ENCODE measurements at places on chromosomes 13 and 19. TPM values are rescaled to one million over a fixed set of nuclear protein-coding genes. Genes with fewer than 3 reads are reported as not detected.

DNA sequence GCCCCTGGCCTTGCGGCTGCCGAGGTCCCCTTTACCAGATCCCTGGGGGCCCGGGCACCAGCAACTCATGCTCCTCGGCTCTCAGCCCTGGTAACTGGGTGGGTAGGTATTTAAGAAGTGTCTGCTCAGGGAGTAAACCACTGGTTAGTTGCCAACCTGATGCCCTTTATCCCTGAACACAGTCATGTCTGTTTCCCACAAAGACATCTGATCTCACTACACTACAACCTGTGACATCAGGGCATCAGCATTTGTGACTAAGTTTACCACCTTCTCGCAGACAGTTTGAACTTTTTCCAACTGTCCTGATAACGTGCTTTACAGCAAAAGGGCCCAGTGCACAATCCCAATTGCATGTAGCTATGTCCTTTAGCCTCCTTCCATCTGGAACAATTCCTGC lies 22.0 kb downstream of the GGACT start:
- no peak overlapping the region for H3K4me3 ChIP-seq
- H3K27me3 ChIP-seq = no peaks in the 10 kb centered on the region
- H3K4me1 ChIP-seq = no peaks in the 10 kb centered on the region
- no peak for DNase-seq

The ATP1A3 gene
- 0.97 TPM for total RNA-seq

The PROZ gene
- total RNA-seq = not detected

The ZNF91 gene
- 26.5 TPM for total RNA-seq

GRCh38 chr19:31296741-31297390 lies 52.4 kb downstream of the TSHZ3 start:
- no peaks in the 10 kb centered on the region for H3K27me3 ChIP-seq
- no peaks in the 10 kb centered on the region for H3K36me3 ChIP-seq
- no peaks in the 10 kb centered on the region for H3K4me1 ChIP-seq
- no peak for DNase-seq
- no peak overlapping the region for H3K4me3 ChIP-seq

- DNase-seq = peak; percentile 60
- H3K4me1 ChIP-seq = peaks cover 12% of the 10 kb centered on the region
- H3K4me3 ChIP-seq = peak within 1 kb of the TSS; percentile 93
- H3K36me3 ChIP-seq = peaks cover 50% of the 10 kb centered on the region
- no peaks in the 10 kb centered on the region for H3K27me3 ChIP-seq
Measured at GRCh38 chr19:35268536-35269437, at the start of gene USF2. Gene USF2, plus strand, starts transcription at chr19:35268962. Its CDS starts 140 bp downstream, at chr19:35269102.

The MRPS12 gene
- 93.5 TPM for total RNA-seq

DNA sequence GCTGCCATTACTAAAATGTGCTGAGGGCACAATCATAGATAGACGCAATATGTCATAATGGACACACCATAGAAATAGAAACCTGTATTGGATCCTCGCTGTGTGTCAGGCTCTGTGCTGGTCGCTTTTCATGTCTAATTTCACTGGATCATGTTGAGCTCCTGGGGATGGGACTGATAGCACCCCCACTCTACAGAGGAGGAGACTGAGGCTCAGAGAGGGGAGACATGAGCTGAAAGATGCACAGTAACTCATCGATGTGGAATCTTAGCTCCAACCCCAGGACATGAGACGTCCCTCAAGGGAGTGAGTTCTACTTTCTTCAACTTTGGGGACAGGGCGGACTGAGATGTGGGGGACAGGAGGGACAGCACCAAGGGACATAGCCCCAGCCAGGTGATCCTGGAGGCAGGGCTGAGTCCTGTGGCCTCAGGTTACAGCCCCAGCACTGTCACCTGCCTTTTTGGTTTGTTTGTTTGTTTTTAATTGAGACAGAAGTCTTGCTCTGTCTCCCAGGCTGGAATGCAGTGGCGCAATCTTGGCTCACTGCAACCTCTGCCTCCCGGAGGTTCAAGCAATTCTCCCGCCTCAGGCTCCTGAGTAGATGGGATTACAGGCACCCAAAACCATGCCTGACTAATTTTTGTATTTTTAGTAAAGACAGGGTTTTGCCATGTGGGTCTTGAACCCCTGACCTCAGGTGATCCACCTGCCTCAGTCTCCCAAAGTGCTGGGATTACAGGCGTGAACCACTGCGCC lies 6.6 kb upstream of the GIPC1 start:
- H3K36me3 ChIP-seq = no peaks in the 10 kb centered on the region
- H3K27me3 ChIP-seq = peaks cover 4% of the 10 kb centered on the region
- no peak overlapping the region for H3K4me3 ChIP-seq
- no peak for DNase-seq
- H3K4me1 ChIP-seq = peaks cover 17% of the 10 kb centered on the region

- peaks cover 20% of the 10 kb centered on the region for H3K36me3 ChIP-seq
- H3K27me3 ChIP-seq = no peaks in the 10 kb centered on the region
- H3K27ac ChIP-seq = peak overlapping the region; percentile 94
- peak; percentile 66 for DNase-seq
- peaks cover 60% of the 10 kb centered on the region for H3K4me1 ChIP-seq
Measured at GRCh38 chr19:19459707-19460251, 54.3 kb downstream of the GATAD2A start.

GRCh38 chr19:33630880-33631608 lies 9.3 kb downstream of the CHST8 start:
- H3K4me1 ChIP-seq = no peaks in the 10 kb centered on the region
- H3K27ac ChIP-seq = no peak overlapping the region
- DNase-seq = no peak
- peaks cover 1% of the 10 kb centered on the region for H3K27me3 ChIP-seq

DNA sequence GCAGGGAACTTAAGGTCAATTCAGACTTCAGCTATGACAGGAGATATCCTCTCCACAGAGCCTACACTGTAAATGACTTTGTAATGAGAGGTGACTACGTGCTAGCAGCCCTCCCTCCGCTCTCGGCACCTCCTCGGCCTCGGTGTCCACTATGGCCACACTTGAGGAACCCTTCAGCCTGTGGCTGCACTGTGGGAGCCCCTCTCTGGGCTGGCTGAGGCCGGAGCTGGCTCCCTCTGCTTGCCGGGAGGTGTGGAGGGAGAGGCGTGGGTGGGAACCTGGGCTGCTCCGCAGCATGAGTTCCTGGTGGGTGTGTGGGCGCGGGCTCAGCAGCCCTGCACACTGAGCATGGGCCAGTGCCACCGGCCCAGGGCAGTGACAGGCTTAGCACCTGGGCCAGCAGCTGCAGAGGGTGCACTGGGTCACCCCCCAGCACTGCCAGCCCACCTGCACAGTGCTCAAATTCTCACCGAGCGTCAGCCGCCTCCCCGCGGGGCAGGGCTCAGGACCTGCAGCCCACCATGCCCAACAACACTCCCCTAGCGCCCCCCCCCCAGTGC lies 137.6 kb upstream of the SPACA7 start:
- H3K36me3 ChIP-seq = no peaks in the 10 kb centered on the region
- no peaks in the 10 kb centered on the region for H3K27me3 ChIP-seq
- H3K4me1 ChIP-seq = no peaks in the 10 kb centered on the region
- DNase-seq = no peak

The GZMM gene
- total RNA-seq = 31.8 TPM

DNA sequence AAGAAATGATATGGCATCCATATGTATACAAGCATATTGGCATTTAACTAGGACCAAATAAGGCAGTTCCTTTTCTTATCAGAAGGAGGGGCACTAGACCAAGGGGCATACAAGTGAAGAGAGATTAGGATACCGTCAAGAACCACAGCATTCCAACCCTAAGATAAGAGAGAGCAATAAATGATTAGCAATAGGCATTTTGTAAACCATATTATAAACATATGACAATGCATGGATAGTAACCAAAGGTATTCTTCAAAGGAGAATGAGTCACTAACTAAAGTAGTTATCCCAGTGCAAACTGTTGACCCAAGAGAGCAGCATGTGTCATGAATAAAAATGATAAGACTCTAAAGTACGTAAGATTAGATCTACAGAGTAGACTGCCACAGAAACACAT lies 500.9 kb upstream of the HTR2A start:
- no peak for DNase-seq
- no peak overlapping the region for H3K4me3 ChIP-seq
- H3K27ac ChIP-seq = no peak overlapping the region

GRCh38 chr13:99996381-99996973 lies 14.9 kb downstream of the ZIC2 start:
- H3K4me1 ChIP-seq = peaks cover 14% of the 10 kb centered on the region
- H3K4me3 ChIP-seq = no peak overlapping the region
- H3K27me3 ChIP-seq = peaks cover 71% of the 10 kb centered on the region
- H3K36me3 ChIP-seq = peaks cover 3% of the 10 kb centered on the region

DNA sequence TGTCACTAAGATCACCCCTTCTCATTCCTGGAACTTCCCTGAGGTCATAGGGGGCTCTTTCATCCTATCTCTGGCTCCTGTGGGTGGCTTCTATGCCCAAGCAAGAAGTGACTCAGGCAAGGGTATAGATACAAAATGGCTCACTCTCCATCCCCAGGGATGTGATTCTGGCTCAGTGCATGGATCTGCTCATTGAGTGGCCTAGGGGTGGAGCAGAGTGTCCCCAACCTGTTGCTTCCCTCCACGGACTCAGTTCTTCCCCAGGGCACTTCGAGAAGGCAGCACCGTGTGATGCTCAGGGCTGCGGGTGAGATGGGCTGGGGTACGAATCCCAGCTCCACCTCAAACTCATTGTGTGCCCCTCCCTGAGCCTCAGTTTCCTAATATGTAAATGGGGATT lies 136.4 kb downstream of the PTPRS start:
- H3K36me3 ChIP-seq = peaks cover 2% of the 10 kb centered on the region
- no peak for DNase-seq
- H3K27me3 ChIP-seq = no peaks in the 10 kb centered on the region
- no peaks in the 10 kb centered on the region for H3K4me1 ChIP-seq

- no peaks in the 10 kb centered on the region for H3K4me1 ChIP-seq
- no peak for DNase-seq
- no peaks in the 10 kb centered on the region for H3K36me3 ChIP-seq
- H3K27ac ChIP-seq = no peak overlapping the region
Measured at GRCh38 chr13:106089261-106089980, 446.0 kb downstream of the EFNB2 start.

The CGB2 gene
- not detected for total RNA-seq

The SIGLECL1 gene
- not detected for total RNA-seq

DNA sequence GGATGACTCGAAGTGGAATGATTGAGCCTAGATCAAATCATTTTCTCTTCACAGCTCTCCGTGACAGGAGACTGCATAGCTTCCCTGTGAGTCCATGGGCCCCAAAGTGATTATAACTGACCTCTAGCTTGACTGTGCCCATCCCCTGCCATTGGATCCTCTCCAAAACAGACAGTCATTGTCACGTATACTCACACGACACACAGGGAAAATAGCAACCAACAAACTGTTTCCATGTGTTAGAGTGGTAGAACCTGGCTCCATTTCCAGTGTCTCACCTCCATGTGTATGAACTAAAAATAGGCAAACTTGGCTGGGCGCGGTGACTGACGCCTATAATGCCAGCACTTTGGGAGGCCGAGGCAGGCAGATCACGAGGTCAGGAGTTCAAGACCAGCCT lies 48.8 kb upstream of the NPAS1 start:
- H3K36me3 ChIP-seq = peaks cover 30% of the 10 kb centered on the region
- no peak overlapping the region for H3K4me3 ChIP-seq
- no peak overlapping the region for H3K27ac ChIP-seq
- peaks cover 22% of the 10 kb centered on the region for H3K4me1 ChIP-seq
- H3K27me3 ChIP-seq = no peaks in the 10 kb centered on the region

DNA sequence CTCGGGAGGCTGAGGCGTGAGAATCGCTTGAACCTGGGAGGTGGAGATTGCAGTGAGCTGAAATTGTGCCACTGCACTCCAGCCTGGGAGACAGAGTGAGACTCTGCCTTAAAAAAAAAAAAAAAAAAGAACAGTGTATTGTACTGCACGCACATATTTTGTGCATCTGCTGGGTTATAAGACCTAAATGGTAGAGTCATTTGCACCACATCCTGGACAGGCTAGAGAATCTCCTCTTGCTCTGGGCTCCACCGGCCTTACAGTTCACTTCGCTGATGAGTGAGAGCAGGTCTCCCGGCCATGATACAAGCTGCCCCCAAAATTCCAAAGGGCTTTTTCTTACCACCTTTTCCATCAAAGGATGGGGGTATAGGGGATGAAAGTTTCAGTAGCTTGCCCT lies 7.2 kb upstream of the SAE1 start:
- H3K27ac ChIP-seq = no peak overlapping the region
- no peaks in the 10 kb centered on the region for H3K36me3 ChIP-seq
- H3K27me3 ChIP-seq = no peaks in the 10 kb centered on the region
- DNase-seq = no peak
- H3K4me3 ChIP-seq = no peak overlapping the region

The LMO7 gene
- 6.2 TPM for total RNA-seq

All from activated T-helper 2 cell treated with anti-CD3 and anti-CD28 coated beads, Interferon-gamma antibody, Interleukin-2, Interleukin-4, amounts not matched to agents 10 μg/mL and 5 μg/mL and 100 μg/mL, durations not matched to agents 14 hours and 24 hours and 36 hours (primary cell).